Smooth muscle cell of bladder (primary cell): ENCODE measurements at places on chromosomes 5 and 9. TPM values are rescaled to one million over a fixed set of nuclear protein-coding genes. Genes with fewer than 3 reads are reported as not detected.

ALDH1B1 gene
- 12.5 and 26.8 TPM in 2 replicates for total RNA-seq

FBLL1 gene
- 0.28 and 0.74 TPM in 2 replicates for total RNA-seq

CARTPT gene
- total RNA-seq, result not detected in 2 replicates

SLCO6A1 gene
- total RNA-seq, result not detected in 2 replicates

GEMIN5 gene
- 9.7 and 12.3 TPM in 2 replicates for total RNA-seq

TPPP gene
- total RNA-seq, result 0.09 and 0.14 TPM in 2 replicates

KIF4B gene
- under 0.01 TPM in 1 of 2 replicates, not detected in the other for total RNA-seq

PCDHB2 gene
- total RNA-seq, result 1.6 and 1.8 TPM in 2 replicates

SLC36A2 gene
- not detected in 2 replicates for total RNA-seq

UNC13B gene
- 14.9 and 17.6 TPM in 2 replicates for total RNA-seq

RASEF gene
- total RNA-seq, result 0.14 and 0.18 TPM in 2 replicates

EQTN gene
- total RNA-seq, result not detected in 2 replicates

PIP5K1B gene
- total RNA-seq, result under 0.01 TPM in 2 replicates

MCC gene
- total RNA-seq, result 64.7 and 91.6 TPM in 2 replicates

DRD1 gene
- total RNA-seq, result under 0.01 and 0.14 TPM in 2 replicates

FTMT gene
- not detected in 2 replicates for total RNA-seq
